ENCODE measurements at places on chromosomes 4 and X. TPM values are rescaled to one million over a fixed set of nuclear protein-coding genes. Genes with fewer than 3 reads are reported as not detected.

GRCh38 chrX:84717343-84717742 lies 215.1 kb upstream of the HDX start:
- DNase-seq = no peak
- H3K4me1 ChIP-seq = no peaks in the 10 kb centered on the region
- H3K4me3 ChIP-seq = no peak overlapping the region
- no peaks in the 10 kb centered on the region for H3K27me3 ChIP-seq

DNA sequence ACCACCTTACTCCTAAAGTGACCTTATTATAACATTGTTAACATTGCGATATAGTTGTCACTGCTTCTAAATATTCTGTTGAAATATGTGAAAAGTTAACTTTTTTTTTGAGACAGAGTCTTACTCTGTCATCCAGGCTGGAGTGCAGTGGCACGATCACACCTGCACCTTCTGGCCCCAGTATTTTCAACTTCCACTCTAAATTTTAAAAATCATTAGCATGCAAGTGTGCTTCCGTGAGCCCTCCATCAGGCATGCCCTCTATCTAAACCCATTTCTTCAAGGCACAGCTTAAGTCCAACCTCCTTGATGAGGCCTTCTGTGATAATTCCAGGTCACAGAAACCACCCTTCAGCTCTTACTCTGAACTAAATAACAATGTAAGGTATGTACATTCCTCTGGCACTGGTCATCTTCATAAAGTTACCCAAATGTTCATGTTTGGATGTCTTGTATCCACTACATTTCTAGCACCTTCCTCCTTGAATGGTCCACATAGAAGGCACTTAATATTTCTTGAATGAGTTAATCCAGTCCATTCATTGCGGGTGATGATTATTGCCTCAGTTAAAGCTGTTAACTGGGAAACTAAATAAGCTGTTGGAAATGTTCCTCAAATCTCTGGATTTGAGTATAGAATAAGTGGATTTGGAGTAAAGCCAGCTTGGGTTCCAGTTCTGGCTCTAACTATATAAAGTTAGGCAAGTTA lies 38.6 kb upstream of the TMEM131L start:
- no peak overlapping the region for H3K4me3 ChIP-seq
- no peak for DNase-seq
- H3K36me3 ChIP-seq = no peaks in the 10 kb centered on the region
- no peak overlapping the region for H3K27ac ChIP-seq
- no peaks in the 10 kb centered on the region for H3K4me1 ChIP-seq
- no peaks in the 10 kb centered on the region for H3K27me3 ChIP-seq

DNA sequence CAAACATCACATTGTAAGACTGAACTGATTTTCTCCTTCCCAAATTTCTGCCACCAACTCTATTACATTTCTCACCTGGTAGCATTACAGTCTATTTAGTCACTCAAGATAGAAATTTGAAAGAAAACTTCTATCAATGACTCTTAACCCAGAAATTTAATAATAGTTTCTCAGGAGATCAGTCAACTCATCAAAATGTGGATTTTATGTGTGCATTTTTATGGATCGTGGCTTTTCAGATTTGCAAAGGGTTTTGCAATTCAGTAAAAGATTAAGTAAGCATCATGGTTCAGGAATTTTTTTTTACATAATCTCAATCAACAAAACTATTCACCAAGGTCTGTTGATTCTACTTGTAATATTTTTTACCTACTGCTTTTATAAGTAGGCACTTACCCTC lies 111.1 kb downstream of the CFAP299 start:
- no peak for DNase-seq
- no peaks in the 10 kb centered on the region for H3K27me3 ChIP-seq
- H3K36me3 ChIP-seq = no peaks in the 10 kb centered on the region
- no peak overlapping the region for H3K4me3 ChIP-seq
- no peaks in the 10 kb centered on the region for H3K4me1 ChIP-seq

DNA sequence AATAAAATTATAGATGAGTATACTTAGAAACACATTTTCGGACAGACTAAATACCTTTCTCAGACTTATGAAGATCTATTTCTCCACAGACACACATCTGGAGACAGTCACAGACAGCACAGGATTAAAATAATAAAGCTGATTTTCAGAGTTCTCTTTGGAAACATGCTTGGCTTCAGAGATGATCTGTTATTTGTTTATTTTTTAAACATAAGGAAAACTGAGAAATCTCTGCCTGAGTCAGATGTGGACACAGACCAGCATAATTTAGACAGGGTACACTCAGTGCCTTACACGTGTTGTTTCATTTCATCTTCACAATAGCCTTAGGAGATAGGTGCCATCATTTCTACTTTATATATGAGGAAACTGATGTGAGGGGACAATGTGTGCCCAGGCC lies 92.1 kb downstream of the SLC9A7 start:
- H3K27me3 ChIP-seq = no peaks in the 10 kb centered on the region
- H3K4me3 ChIP-seq = no peak overlapping the region
- no peak for DNase-seq
- no peak overlapping the region for H3K27ac ChIP-seq
- H3K4me1 ChIP-seq = no peaks in the 10 kb centered on the region
- no peaks in the 10 kb centered on the region for H3K36me3 ChIP-seq

The CENPVL1 gene
- 3.2 TPM for total RNA-seq

The RTL5 gene
- 1.9 TPM for total RNA-seq

The XKRX gene
- 1.2 TPM for total RNA-seq

Data from H1 (cell line).